ENCODE measurements at places on chromosomes 5 and 9.
A peak's percentile ranks its signal among the peaks of the same experiment; 100 is the strongest.

GRCh38 chr9:75440914-75441313, 352.6 kb downstream of the OSTF1 start:
- no peak for DNase-seq

- no peak for DNase-seq
Observed at GRCh38 chr9:105678163-105678562, 15.9 kb downstream of the TAL2 start.

- DNase-seq = no peak
Observed at GRCh38 chr5:122846051-122846550, 688 bp downstream of the SNX24 start.

- no peak for DNase-seq
Observed at GRCh38 chr9:318646-319045, 104.0 kb downstream of the DOCK8 start.

- no peak for DNase-seq
Observed at GRCh38 chr5:175920231-175920811, 47.8 kb downstream of the THOC3 start.

DNA sequence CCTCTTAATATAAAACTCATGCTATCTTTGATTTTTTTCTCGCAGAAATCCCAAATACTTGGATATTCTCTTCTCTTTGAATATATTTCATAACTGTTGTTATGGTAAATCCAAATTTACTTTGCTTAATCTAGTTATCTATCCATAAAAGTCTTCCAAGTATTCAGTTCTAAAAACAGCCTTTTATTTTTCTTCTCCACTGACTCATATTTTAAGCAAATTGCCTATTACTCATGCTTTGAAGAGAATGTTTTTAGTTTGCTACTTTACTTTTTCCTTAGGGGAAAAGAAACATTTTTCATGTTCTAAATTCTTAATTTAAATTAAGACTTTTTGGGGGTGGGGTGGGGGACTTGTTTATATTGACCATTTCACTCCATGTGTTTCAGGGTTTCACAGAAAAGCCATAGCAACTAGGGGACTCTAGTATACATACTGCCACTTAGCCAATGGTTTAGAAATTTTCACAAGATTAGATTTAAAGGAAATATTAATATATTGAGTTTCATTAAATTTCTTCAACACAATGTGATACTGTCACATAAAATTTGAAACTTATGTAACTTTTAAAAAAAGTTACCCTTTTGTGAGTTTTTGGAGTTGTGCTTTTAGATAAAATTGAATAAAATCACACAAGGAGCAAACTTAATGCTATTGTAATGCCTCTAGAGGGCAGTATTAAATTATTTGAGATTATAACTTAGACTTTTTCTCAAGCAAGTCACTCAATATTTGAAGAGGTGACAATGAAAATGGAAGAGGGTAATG, 545.8 kb upstream of the ARRDC3 start:
- peak; percentile 24 for DNase-seq

GRCh38 chr9:108953983-108954574, 19.9 kb downstream of the ABITRAM start:
- DNase-seq = peak; percentile 45

DNA sequence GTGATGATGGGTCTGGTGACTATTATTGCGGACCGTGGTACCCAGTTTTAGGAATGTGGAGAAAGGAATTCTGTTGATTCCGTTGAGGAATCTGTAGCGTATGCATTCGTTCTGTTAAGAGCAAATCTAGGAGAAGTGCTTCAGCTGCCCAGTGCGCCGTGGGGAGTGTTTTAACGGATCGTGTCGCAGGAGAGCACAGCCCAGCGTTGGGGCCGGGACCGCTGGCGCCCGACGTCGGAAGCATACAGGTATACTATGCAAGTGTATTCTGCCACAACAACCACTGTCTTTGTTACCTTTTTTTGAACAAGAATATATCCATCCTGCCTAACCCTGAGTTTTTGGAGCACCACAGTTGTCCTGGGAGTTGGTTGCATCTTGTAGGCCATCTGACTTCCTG, 42.7 kb downstream of the TENT4A start:
- DNase-seq = no peak

DNA sequence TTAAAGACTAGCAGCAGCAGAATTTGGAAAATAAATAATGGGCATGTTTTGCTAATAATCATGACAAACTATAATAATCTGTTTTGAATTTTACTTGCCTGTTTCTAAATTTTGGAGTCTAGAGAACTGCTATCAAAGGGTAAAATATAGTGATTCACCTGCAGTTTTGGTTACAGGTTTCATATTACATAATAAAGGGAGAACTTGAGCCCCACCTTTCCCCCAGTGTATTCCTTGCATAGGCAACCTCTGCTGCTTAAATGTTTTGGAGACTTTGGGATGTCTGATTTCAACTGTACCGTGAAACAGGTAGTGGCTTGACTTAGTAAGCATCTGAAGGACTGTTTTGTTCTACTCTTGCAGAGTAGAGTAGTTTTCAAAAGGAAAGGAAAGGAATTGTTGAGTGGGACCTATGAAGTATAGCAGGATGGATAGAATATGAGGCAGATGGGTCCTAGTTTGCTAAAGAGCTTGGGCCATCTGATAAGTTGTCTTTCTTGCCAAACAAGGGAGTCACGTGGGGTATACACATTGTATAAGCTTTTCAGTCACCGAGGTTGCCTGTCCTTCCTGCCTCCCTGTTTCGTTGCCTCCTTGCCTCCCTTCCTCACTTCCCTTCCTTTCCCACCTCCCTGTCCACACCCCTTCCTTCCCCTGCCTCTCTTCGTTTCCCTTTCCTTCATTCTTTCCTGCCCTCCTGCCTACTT, 19.1 kb downstream of the CREBRF start:
- DNase-seq = no peak

- no peak for DNase-seq
Observed at GRCh38 chr5:81137833-81138232, 95.3 kb upstream of the CKMT2 start.

DNA sequence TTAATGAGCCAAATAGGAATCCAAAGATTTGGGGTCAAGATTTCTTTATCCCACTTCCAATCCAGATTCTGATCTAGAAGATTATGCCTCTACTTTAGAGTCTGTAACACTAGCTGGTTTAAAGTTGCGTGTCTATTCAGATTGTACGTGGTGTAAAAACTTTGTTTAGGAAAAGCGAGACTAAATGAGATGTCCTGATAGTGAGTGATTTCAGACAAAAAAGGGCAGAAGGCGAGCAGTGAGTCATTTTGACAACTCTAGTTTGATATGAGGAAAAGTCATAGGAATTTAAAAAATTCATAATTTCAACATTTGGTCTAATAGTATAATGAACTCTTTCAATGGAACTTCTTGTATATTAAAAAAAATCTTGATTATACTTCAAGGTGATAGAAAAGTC, 119.6 kb upstream of the KLF9 start:
- no peak for DNase-seq

DNA sequence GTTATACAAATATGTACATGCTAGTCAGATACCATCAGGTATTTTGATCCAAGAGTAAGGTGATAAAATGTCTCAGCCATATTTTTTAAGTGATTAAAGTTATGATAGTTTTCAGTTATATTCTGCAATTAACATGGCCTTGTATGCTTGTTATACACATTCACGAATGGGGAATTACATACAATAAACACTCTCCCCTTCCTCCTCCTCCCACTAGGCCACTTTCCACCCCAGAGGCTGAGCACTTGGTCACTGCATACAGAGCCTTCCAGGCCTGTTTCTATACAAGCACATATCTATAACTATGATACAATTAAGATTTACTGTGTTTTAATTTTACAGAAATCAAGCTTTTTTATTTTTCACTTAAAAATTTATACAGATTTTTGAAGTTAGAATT, 104.7 kb upstream of the PIK3R1 start:
- DNase-seq = no peak

DNA sequence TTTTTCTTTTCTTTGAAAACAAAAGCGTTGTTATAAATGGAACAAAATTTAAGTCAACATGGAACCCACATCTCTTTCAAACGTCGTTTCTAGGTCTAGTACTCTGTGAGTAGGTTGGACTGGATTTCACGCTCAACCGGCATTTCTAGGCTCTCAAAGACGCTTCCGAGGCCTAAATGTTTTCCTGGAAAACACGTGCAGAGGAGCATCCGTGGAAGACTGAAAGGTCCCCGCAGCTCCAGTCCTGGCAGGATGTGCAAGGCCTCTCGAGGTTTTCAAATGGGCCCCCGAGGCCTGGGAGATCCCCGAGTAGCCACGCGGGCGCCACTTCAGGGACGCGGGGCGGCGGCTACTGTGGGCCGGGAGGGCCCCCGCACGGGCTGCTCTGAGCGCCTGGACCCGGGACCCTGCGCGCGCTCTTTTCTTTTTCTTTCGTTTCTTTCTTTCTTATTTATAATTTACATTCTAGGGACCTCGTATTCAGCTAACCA, 4.2 kb upstream of the IRX2 start:
- DNase-seq = no peak

- peak; percentile 12 for DNase-seq
Observed at GRCh38 chr5:172834415-172835289, 601 bp downstream of the ERGIC1 start.

GRCh38 chr9:15693701-15694100, 140.9 kb downstream of the CCDC171 start:
- DNase-seq = no peak

DNA sequence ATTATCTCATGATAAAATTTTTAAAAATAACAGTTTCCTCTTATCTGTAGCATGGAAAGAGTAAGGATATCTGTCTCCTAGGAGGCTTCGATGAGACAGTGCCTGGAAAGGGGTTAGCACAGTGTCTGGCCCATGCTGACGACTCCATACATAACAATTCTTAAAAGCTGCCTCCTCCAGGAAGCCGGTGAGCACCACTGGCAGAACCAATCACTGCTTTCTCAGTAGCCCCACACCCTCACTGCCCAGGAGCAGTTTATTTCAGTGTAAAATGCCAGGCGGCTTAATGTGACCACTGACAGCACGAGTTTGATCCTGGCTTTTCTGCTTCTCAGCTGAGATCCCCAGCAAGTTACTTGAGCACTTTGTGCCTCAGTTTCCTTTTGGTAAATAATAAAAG, 1.2 kb upstream of the NIPAL4 start:
- DNase-seq = no peak

GRCh38 chr5:171992813-171993212, 13.6 kb downstream of the FBXW11 start:
- DNase-seq = no peak

DNA sequence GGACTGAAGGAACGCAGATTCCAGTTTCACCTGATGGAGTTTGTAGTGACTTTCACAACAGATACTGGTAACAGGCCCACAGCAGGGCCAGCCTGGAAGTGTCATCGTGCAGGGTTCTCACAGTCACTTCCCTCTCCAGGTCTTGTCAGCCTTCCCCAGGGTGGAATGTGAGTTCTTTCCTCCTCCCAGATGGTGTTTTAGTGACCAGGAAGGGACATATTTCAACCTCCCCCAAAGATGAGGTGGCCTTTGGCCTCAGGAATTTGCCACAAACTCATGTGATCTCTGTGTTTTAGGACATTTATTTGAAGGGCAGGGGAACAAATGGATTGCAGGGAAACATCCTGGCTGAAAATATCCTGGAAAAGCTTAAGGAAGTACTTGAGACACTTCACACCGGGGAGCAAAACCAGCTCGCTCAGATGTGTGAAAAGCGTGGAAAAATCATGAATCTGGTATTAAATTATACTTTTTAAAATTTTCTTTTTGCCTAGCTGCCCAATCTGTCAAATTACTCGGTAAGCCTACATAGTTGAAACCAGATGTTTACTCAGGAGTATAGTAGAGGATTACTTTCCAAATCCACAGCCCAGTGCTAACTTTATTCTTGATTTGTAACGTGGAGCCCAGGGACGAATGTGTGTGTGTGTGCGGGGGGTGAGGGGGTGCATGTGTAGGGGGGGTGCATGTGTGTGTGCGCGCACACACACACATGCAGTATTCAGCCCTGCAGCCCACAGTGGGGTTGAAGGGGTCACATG, 66.8 kb downstream of the PTPDC1 start:
- DNase-seq = no peak

GRCh38 chr5:81980160-81980559, 8.3 kb downstream of the ATG10 start:
- DNase-seq = no peak

GRCh38 chr9:87307848-87308247, 189.8 kb upstream of the DAPK1 start:
- DNase-seq = no peak

GRCh38 chr5:179251276-179251969, 93.8 kb downstream of the ADAMTS2 start:
- DNase-seq = no peak

DNA sequence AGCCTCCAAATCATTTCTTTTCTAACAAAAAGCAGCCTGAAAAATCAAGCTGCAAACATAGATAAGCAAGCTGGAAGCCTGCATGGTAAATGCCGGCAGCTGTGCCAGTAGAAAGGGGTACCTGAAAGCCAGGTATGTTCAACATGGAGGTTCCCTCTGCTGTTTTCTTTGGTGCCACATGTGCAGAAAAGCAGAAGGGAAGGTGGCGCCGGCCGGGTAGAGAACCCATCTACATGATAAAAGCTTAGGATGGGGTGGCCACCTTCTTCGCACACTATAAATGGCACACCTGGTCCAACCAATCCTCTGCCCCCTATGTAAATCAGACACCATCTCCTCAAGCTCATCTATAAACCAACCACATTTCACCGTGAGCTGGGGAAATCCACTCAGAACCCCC, 268.9 kb upstream of the IRX2 start:
- DNase-seq = no peak

All from KBM-7 (cell line).